ENCODE measurements at places on chromosomes 2 and 18. TPM values are rescaled to one million over a fixed set of nuclear protein-coding genes. Genes with fewer than 3 reads are reported as not detected.

The SLC23A3 gene
- polyA plus RNA-seq: 0.28 TPM

The CD8B gene
- polyA plus RNA-seq: not detected

The CHRNG gene
- not detected for polyA plus RNA-seq

The GTF2A1L gene
- polyA plus RNA-seq: 0.51 TPM

The WDR54 gene
- 89.9 TPM for polyA plus RNA-seq

The GREB1L gene
- polyA plus RNA-seq: 23.3 TPM

The GLI2 gene
- polyA plus RNA-seq: 0.14 TPM

The LIPG gene
- 0.85 TPM for polyA plus RNA-seq

The MYO1B gene
- 67.0 TPM for polyA plus RNA-seq

The NBEAL1 gene
- polyA plus RNA-seq: 5.2 TPM

The TUBA4B gene
- not detected for polyA plus RNA-seq

The CD8A gene
- polyA plus RNA-seq: 1.5 TPM

The CYP27A1 gene
- not detected for polyA plus RNA-seq

The REG3A gene
- not detected for polyA plus RNA-seq

The TUBA3D gene
- polyA plus RNA-seq: not detected

The TWIST2 gene
- polyA plus RNA-seq: not detected

The NMUR1 gene
- not detected for polyA plus RNA-seq

The SLC4A5 gene
- 3.2 TPM for polyA plus RNA-seq

The IGFBP2 gene
- 150 TPM for polyA plus RNA-seq

The MYO5B gene
- 0.42 TPM for polyA plus RNA-seq

Measured in neural cell (in vitro differentiated cells).